ENCODE measurements at places on chromosomes 7 and 10. TPM values are rescaled to one million over a fixed set of nuclear protein-coding genes. Genes with fewer than 3 reads are reported as not detected.

Gene LRMDA
- total RNA-seq = 40.8 TPM

DNA sequence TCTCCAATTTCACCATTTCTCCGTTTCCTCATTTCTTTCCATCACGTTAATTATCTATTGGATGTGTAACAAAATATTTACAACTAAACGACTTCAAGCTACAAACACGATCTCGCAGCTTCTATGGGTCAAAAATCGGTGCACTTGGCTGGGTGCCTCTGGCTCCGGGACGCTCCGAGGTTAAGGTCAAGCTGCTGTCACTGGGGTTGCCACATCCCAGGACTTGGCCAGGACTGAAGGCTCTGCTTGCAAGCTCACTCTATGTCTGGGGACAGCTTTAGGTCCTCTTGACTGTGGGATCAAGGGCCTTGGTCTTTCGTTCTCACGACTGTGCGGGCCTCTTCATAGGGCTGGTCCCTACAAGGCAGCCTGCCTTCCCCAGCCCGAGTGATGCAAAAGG, 159.7 kb downstream of the CCDC3 start:
- peak; percentile 61 for DNase-seq

DNA sequence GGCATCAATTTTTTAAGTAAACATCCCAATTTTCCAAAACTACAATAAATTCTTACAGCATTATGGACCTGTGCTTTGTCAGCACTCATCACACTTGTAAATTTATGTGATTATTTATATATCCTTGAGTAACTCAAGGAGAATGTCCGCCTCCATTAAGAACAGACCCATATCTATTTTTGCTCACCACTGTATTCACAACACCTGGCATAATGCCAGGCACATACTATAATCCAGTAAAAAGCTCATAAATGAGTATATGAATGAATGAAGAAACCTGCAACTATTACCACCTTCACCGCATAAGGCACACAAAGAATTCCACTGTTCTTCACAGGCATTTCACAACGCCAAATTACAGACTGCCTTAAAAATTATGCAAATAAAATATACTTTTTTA, 46.9 kb downstream of the MINDY3 start:
- peak; percentile 38 for DNase-seq

DNA sequence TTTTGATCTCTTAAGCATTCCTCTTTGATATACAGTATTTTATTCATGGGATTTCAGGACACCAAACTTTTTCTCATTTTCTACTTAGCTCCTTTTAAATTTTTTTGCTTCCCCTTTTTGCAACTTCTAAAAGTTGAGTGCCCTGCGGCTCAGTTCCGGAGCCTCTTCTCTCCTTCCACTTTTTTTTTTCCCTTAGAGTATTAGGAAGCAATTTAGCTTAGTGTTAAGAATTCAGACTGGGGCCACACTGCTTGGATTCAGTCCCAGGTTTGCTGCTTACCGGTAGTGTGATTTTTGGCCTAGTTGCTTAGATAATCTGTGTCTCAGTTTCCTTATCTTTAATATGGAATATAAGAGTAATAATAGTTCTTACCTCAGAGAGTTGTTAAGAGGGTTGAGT, 3.4 kb downstream of the STAM start:
- peak; percentile 21 for DNase-seq

DNA sequence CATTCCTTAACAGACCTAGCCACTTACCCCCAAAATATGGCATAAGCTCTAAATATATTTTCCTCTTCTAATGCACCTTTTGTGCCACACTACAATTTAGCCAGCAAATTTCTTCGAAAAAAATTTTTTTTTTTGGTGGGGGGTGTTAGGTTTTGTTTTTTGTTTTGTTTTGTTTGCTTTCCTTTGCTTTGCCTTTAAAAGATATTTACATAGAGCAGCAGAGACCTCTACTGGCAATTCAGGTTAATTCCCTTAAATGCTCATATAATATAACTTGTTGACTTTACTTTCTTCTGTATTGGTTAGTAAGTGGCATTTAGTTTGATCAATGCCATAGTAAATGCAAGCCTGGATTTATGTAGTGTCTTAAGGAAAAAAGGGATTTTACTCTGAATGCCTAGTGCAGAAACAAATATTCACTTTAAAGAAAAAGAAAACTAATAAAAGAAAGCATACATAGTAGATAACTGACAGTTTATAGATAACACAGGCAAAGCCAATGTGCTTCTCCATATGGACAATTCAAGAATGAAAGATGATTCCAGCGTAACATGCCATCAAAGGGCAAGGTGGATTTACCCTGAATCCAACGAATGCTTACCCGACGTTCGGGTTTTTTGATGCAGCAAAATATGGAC, 1250.6 kb downstream of the GATA3 start:
- DNase-seq = no peak

- no peak for DNase-seq
These were observed 18.7 kb upstream of the GET4 start for GRCh38 chr7:857661-858060.

- DNase-seq = no peak
These were observed 340.9 kb upstream of the CHRM2 start for GRCh38 chr7:136527554-136527953.

Data from lung (tissue), 17 donors.